ENCODE measurements at places on chromosomes 2 and 18.

GRCh38 chr2:219205165-219205538 lies 1.4 kb upstream of the ZFAND2B start:
- no peak for DNase-seq

DNA sequence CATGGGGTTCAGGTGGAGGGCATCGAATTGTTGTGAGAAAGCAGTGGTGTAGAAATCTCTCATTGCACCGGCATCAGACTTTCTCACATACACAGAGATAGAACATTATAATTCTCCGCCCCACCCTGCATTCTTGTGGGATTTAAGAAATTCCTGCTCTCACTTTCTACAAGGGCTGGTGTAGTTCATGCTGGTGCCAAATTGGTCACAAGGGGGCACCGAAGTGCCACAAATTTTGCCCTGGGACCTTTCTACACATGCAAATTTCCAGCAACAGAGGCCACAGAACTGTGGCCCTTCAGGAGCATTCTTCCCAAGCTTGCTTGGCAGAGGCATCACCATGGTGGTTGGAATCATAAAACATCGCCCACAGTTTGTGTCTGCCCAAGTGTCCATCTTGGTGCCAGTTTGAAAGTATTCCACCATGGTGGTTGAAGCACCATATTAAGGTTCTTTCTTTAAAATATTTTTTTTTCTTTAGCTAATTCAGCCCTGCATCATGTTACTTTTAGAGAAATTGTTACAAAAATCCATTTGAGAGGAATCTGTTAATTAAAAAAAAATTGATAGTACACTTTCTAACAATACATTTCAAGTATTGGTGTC lies 521.2 kb upstream of the FANCL start:
- DNase-seq, result peak; percentile 51

DNA sequence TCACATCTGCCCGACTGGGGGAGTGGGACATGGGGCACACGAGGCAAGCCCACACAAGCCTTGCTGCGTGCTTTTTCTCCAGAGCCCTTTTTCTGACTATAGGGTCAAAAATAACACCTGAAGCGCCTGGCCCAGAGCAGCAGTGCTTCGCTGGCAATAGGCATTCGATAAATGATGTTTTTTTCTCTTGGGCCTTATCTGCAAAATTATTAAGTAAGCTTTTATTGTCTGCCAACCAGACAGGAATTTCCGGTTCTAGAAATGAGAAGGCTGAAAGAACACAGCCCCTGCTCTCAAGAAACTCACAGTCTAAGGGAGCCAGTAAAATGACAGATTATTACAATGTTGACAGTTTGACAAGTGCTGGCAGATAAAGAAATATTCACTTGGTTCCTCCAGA lies 2.7 kb upstream of the TMBIM1 start:
- no peak for DNase-seq

GRCh38 chr2:226354434-226354833 lies 445.2 kb downstream of the IRS1 start:
- DNase-seq, result no peak

DNA sequence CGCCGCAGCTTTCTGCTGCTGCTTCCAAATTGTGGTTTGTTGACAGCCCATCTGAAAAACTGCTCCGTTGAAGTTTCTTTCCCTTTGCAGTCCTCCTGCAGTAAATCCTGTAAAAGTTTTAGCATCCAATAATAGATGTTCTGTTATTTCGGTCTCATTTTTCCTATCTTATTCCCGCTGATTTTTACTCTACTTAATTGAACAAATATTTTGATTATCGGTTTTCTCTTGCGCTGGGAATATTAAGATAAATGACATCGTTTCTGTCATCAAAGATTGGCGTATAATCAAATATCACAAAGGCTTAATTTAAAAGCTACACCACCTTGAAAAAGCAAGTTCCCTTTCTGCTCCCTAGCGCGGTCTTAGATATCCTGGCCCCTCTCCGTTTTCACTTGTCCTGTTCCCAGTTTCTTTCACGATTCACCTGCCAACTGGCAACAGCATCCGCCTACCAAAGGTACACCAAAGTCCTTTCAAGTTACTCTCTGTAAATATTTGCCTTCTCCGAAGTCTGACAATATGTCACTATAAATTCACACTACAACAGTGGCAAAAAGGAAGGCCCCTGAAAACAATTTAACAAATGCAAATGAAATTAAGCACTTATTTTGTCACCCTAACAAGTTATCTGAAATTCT lies 1.0 kb upstream of the STRN start:
- peak; percentile 24 for DNase-seq

DNA sequence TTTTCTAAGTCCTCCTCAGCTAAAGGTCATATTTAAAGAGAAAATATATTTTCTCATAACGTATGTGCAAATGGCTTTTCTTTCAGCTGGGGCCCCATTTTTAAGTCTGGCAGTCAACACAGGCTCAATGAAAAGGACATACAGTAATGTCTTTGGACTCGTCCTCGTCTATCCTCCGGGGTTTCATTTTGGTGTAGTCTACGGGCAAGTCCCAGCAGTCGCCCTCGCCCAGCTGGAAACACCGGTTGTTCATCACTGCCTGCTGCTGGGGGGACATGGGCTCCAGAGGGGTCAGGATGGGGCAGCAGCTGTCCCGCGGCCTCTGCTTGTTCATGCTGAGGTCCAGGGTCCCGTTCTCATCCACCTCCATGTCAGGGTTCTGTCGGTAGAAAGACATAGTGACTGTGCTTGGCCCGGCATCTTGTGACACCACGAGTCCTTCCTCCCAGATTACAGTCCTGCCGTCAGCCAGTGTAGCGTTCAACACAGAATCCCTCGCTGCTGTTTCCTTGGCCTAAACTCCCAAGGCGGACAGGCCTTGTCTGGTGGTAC lies 144.9 kb upstream of the PXDN start:
- no peak for DNase-seq

DNA sequence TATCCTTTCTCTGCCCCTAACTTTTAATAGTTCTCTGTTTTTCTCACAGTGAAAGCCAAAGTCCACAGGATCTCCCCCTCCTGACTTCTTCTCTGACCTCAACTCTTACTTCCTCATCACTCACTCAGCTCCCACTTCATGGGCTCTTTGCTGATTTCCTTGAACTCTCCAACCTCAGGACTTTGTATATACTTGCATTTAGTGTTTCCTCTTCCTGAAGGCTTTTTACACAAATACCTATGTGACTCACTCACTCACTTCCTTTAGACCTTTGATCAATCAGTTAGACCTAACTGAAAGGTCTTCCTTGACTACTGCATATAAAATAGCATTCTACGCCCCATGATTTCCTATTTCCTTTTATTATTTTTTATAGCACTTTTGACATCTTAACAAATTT lies 233.1 kb upstream of the MEX3C start:
- no peak for DNase-seq

- no peak for DNase-seq
These were observed 360.0 kb downstream of the PTPRM start for GRCh38 chr18:7927119-7927518.

GRCh38 chr2:240732911-240733622 lies 41.4 kb downstream of the AQP12A start:
- DNase-seq, result no peak

DNA sequence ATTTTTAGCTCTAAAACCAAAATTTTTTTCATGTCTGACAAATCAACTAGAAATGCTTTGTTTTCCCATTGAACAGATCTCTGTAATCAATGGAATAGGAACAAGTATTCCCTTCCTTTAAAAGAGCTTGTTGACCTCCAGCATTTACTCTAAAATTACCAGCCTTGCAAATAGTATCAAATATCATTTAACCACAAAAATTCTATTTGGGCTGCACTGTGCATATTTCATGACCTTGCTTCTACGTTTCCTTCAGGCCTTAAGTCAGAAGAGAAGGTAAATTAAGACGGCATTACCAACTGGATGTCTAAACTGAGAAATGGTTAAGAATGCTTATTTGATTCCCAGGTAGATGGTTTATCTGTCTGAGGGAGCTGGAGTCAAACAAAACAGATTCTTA lies 33.3 kb upstream of the NRXN1 start:
- DNase-seq, result no peak

- no peak for DNase-seq
These were observed 33.5 kb upstream of the EML4 start for GRCh38 chr2:42135381-42136312.

GRCh38 chr2:10170256-10170655 lies 47.7 kb downstream of the RRM2 start:
- DNase-seq, result no peak

All from globus pallidus (tissue), 1 donor.